Fibroblast of skin of right quadriceps (primary cell): ENCODE measurements at places on chromosomes 13 and 19.

GRCh38 chr13:26980099-26981031, 191.2 kb downstream of the USP12 start:
- DNase-seq: no peak

DNA sequence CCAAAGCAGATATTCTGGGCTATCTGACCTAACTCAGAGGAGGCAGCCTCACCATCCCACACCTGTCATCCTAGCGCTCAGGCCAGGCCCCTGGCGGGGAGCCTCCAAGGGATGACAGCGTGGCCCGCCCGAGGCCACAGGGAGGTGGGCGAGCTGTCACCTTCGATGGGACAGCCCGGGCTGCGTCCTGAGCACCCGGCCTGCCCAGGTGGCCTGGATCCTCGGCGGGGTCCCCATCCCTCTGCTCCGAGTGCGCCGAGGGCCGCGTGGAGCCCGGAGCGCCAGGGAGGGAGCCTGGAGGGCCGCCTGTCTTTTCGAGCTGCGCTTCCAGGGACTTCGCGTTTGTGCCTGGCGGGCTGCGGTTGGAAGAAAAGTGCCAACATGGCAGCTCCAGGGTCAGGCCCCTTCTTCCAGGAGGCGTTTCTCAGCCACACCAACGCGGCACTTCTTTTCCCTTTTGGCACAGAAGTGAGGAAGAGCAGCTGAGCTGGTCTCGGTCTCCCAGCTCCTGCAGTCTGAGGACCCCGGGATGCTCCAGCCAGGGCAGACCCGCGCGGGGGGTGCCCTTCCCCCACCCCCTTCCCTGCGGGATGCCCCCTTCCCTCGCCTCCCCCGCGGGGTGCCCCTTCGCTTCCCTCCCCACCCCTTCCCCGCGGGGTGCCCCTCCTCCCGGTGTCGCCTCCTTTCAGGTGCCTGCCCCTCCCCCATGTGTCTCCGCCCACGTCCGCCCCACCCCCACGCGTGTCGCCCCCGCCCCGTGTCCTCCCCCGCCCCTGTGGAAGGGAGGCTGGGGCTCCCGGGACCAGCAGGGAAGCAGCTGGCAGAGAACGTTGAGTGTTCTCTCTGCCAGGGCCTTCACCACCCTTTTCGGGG, 42.3 kb downstream of the GJA3 start:
- peak; percentile 49 for DNase-seq

GRCh38 chr19:10706990-10707389, 5.8 kb downstream of the QTRT1 start:
- DNase-seq: no peak

DNA sequence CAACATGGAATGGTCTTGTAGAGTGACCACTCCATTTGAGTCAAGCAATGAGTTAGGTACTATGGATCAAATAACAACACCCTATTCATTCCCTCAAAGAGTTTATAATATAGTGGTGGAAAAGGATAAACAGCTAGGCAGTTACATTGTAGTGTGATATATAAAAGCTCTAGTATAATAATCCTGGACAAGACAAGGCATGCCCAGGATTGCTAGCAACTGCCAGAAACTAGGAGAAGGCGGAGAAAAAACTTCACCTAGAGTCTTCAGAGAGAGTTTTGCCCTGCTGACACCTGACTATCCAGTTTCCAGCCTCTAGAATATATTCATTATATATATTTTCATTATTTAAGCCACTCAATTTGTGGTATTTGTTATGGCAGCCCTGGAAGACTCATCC, 530.6 kb downstream of the KLF12 start:
- no peak for DNase-seq

DNA sequence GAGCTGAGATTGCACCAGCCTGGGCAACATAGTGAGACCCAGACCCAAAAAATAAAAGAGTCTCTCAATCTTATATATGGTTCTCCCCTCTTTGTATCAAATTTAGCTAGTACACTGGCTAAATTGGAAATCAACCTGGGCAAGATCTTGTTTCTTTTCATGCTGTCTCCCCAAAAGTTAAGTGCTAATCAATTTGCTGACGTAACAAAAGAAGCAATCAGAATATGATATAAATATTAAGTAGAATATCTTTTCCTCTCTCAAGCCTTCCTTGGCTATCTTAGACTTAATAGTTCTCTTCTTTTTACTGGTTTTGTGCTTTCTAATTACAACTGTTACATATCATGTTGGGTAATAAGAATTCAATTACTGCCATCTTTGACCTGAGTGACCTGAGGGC, 258.9 kb downstream of the KCNRG start:
- no peak for DNase-seq

- no peak for DNase-seq
Observed at GRCh38 chr19:41447732-41448332, 4.9 kb downstream of the ERICH4 start.

- no peak for DNase-seq
Observed at GRCh38 chr19:6185835-6186834, 50.7 kb downstream of the ACSBG2 start.

DNA sequence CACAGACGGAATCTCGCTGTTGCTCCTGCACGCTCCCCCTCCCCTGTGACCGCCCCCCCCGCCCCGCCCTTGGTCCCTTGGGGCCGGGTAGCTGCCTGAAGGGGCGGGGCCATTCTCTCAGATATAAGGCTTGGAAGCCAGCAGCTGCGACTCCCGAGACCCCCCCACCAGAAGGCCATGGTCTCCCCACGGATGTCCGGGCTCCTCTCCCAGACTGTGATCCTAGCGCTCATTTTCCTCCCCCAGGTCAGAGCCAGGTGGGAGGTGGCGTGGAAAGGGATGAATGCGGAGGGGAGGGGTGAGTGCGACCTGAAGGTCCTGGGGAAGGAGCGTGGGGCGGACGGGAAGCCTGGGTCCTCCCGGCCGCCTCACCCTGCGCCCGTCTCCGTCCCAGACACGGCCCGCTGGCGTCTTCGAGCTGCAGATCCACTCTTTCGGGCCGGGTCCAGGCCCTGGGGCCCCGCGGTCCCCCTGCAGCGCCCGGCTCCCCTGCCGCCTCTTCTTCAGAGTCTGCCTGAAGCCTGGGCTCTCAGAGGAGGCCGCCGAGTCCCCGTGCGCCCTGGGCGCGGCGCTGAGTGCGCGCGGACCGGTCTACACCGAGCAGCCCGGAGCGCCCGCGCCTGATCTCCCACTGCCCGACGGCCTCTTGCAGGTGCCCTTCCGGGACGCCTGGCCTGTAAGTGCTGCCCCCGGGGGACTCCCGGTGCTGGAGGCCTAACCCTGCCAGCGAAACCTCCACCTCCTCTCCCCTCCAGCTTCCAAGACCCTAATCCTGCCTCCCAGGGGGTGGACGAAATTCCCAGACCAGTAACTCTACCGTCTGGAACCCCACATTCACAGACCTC, at the start of gene DLL3:
DLL3 (plus strand) TSS at position 150 of the 845 bp plus-strand sequence; CDS start at position 178, 28 bp downstream.
- no peak for DNase-seq

GRCh38 chr19:19477705-19478383, 37.5 kb downstream of the TSSK6 start:
- no peak for DNase-seq

DNA sequence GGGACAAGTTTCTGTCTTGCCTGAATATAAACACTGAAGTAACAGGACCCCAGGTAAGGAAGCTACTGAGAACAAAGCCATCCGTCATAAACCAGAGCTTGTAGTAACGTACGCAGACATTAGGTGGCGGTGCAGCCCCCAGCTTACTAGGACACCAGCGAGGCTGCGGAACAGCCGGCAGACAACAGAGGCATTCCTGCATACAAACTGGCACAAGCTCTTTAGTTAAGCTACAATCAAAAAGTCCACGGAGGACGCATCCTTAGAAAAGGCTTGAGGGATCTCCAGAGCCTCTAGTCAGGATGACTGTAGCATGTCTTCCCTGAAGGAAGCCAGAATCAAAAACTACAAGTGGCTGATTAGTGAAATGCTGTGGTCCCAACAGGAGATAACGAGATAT, 26.2 kb downstream of the ZNF160 start:
- DNase-seq: no peak

DNA sequence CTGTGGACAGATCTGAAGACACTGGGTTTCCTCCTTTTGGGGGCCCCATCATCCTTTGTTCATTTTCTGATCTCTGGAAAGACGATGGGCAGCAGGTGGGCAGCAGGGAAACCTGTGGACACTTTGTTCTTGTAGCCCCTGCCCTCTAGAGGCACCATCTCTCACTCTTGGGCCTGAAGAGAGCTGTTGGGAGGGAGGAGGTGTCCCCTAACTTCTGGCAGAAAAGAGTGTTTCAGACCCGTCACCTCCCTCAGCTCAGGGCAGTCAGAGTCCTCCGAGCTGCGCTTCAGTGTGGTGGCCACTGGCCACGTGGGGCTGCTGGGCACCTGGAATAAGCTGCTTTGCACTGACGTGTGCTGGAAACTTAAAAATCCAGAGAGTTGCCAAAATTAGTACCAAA, 26.9 kb upstream of the RNF17 start:
- DNase-seq: no peak

GRCh38 chr19:21482863-21483276, 22.5 kb upstream of the ZNF429 start:
- no peak for DNase-seq

DNA sequence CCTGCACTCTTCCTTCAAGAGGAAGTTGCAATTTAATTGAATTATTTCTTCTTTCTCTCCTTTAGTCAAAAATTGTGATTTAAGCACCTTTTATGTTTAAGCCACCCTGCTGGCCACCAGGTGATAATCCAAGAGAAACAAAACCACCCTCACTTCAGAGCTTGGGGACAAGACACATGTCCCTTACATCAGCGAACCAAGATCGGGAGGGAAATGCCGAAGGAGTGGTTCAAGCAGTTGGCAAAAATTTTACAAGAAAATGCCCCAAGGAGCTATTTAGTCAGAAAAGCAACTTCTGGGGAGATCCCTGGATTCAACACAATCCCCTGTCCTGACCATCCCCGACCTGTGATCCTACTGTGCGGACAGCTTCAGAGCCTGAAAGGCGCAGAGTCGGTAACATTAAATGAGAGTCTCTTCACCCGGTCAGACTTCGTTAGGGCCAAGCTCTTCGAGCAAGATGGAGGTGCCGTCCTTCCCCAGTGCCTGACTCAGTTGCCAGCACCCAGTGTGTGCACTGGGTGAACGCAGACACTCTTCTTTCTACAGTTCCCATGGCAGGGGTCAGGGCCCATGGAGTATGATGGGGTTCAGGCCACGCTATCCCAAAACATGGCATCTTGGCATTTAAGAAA, 78.6 kb upstream of the TM9SF2 start:
- DNase-seq: no peak

DNA sequence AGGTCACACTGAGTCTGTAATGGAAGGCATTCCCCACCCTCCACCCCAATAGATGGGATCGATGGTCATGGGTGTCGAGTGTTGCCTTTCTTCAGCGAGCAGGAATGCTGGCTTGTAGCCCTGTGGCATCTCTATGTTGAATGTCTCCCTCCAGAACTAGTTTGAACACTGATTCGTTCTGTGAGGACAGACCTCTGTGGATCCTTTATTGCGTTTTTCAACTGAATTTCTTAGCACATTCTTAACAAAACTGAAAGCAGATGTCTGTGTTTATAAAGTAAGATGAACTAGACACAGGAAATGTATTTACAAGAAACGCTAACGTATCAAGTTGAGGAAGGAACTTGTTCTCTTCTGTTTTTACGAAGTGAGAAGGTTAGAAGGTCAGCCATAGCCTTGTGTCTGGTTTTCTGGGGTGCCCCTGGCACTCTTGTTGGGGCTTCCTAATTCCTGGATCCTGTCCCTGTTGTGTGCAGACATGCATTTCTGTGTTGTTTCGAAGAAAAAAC, 36.8 kb upstream of the TM9SF2 start:
- DNase-seq: peak; percentile 73

DNA sequence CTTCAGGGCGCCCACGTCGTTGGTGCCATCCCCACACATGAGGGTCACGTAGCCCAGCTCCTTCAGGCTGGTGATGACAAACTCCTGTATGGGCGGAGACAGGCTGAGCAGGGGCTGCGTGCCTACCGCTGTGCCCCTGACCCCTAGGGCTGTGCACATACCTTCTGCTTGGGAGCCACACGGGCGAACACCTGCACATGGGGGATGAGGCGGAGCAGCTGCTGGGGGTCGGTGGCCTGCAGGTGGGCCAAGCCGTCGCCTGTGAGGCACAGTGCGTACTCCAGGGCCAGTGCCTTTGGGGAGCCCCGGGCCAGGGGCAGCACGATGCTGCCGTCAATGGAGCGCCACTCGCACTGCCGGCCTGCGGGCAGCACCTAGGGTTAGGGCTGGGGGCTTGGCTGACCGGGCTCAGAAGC, 6.1 kb upstream of the GMIP start:
- DNase-seq: no peak
